ENCODE measurements at places on chromosomes 2 and 18.
A peak's percentile ranks its signal among the peaks of the same experiment; 100 is the strongest.

DNA sequence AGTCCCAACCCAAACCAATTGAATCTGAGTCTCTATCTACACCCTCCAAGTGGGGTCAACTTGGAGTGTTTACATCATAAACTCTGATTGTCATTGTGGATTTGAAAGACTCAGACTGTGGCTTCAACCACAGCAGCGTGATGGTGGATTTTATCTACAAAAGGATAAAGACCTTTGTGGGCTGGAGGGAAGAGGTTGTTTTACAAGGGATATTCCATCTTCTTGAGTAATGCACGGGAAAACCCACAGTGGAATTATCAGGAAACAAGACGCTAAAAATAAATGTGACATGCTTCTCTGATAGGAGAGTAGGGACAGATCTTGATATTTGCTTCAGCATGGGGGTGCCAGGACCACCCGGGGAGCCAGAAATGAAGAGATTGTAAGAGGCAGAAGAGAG, 93.5 kb downstream of the LPIN1 start:
- no peak for DNase-seq

GRCh38 chr18:41134426-41134825, 820.6 kb upstream of the PIK3C3 start:
- DNase-seq = no peak

DNA sequence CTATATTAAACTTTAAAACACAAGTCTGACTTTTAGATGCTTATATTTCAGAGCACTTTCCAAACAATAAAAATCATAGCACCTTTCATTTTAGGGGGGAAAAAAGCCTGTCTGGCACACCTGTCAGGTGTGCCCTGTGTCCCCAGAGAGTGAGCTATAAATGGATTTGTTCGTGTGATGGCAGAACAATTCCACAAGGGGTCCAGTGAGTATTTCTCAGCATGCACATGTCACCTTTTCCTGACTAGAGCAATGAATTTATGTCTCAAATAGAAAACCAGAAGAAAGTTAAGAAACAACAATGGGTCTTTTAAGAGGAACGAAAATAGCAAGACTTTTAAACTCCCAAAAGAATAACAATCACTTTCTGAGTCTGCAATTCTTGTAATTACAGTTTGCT, 55.9 kb downstream of the ACVR1C start:
- no peak for DNase-seq

GRCh38 chr2:240686460-240686859, 3.8 kb upstream of the AQP12B start:
- DNase-seq = peak; percentile 40

DNA sequence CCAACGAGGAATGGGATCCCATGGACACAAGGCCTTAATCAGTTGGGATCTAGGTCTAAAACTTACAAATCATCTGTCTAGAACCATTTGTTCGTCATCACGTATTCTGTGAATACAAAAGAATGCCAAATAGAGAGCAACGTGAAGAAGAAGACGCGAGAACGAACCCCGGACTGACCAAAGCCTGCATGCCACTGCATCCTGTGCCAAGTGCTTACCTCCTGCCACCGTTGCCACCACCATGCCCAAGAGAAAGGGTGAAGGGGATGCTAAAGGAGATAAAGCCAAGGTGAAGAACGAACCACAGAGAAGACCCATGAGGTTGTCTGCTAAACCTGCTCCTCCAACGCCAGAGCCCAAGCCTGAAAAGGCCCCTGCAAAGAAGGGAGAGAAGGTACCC, 30.2 kb downstream of the ITSN2 start:
- DNase-seq = no peak

DNA sequence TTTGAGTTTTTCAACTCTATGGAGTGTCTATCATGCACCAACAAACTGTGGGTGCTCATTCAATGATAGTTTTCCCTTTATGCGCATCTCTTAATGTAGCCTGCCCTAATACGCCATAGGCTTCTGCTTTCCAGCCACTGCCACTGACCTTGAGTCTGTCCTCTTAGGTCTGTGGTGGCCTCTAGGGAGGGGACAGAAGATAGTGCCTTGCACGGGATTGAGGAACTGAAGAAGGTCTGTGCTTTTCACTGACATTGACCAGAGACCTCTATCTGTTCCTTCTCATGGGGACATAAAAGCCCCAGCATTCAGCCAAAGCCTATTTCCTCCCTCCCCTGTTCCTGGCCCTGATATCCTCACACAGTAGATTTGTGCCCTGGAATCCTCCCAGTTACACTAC, 2.3 kb downstream of the GCKR start:
- DNase-seq = no peak

DNA sequence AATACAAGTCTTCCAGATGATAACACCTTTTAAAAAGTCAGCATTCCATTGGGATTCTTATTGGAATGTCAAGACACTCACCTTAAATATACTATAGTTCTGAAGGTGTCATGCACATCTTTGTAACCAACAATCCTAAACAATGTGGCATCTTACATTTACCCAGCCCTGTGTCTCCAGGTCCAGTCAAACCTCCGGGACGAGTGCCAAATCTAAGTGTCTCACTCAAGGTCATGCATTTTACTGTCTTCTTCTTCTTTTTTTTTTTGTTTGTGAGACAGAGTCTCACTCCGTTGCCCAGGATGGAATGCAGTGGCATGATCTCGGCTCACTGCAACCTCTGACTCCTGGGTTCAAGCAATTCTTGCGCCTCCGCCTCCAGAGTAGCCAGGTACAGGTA, 206.9 kb upstream of the FAM98A start:
- no peak for DNase-seq

- no peak for DNase-seq
Observed at GRCh38 chr2:120589771-120590608, 145.7 kb upstream of the GLI2 start.

DNA sequence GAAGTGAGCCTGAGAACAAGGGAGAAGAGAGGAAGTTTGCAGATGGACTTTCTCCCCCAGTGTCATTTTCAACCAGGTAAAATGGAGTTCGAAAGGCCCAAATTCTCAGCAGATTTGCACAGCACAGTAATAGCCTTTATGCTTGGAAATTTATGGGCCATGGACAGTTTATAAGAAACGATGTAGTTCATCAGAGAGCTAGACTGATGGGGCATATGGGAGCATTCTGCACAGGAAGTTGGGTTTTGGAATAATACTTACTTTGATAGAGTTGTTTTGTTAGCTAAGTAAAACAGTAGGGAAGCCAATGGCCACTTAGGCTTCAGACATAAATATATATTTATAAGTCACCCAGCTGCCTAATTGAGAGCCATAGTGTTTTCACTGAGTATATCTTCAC, 169.4 kb downstream of the MEIS1 start:
- no peak for DNase-seq

DNA sequence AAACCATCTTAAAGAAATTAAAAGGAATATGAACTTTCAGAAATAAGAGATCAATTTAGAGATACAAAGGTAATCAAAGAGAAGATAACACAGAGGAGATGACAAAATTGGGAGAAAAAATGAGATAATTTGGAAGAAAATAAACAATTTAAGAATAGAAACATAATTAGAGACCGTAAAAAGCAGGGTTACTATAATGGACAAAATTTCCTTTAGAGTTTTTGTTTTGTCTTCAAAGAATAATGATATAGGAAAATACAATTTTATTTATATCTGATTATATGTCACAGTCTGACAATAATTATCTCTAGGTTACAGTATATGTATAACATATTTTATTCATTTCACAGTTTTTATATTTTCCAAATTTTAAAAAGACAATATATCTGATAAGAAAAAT, 716.4 kb upstream of the ZNF804A start:
- no peak for DNase-seq

- no peak for DNase-seq
Observed at GRCh38 chr2:15069149-15069548, 436.6 kb downstream of the LRATD1 start.

DNA sequence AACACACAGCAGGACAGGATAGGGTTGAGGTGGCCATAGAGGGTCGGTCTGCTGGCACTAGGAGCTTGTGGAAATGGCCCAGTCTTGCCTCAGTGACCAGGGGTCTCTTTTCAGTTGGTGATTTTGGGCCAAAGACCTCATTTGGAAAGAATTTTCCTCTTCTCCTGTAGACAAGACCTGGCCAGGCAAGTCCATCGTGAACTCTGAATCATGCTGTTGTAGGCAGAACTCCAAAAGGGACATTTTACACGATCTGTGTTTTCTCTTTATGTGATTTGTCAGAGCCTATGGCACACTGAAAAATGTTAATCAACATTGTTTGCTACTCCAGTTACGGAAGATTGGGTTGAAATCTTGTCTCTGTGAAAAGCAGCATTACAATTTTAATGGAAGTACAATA, 126.1 kb upstream of the PXDN start:
- DNase-seq = no peak

GRCh38 chr2:121969166-121969565, 213.7 kb downstream of the TSN start:
- DNase-seq = no peak

DNA sequence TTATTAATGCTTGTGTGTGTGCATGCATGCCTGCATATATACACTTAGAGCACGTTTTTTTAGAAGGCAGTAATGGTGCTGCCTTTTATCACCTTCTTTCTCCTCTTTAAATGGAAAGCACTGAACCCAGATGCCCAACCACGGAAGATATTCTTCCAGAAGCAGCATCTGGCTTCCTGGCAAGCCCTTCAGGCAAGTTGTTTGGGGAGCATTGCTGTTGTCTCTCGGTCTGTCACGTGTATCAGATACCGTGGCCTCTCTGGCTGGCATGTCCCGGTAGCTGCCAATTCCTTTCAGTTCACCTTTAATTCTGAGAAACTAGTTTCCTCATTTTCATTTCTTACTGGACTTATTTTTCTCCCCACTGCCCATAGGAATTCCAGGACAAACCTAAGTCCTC, 587.8 kb downstream of the ARHGAP15 start:
- no peak for DNase-seq

- DNase-seq = no peak
Observed at GRCh38 chr2:201320257-201320656, 36.9 kb downstream of the FLACC1 start.

DNA sequence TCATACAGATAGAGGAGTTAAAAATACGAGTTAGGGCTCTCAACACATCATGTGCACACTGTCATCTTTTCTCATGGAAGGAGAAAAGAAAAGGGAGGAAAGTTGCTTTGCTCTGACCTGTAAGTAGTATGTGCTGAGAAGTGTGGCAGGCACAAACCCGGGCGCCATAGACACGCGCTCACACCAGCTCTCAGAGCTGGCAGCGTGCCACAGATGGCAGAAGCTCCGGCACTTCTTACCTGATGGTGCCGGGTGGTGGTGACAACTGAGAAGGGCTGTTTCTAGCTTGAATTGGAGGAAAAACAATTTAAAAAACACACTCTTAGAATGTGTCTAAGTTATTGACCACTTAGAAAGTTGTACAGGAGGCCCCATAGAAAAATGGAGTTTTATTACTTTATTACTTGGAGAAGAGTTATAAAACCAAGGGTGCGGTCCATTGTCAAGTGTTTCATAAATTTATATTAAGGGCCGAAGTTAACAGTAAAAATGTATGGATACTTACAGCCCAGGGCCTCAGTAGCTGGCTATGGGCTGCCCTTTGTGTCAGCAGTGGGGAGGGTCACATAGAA, 92.2 kb downstream of the DPP4 start:
- no peak for DNase-seq

DNA sequence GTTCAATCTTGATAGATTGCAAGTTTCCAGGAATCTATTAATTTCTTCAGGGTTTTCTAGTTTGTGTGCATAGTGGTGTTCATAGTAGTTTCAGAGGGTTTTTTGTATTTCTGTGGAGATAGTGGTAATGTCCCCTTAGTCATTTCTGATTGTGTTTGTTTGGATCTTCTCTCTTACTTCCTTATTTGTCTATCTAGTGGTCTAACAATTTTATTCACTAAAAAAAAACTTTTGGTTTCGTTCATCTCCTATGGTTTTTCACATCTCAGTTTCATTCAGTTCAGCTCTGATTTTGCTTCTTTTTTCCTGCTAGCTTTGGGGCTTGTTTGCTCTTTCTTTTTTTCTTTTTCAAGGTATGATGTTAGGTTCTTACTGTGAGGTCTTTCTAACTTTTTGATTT, 94.5 kb downstream of the SNTG2 start:
- DNase-seq = no peak

DNA sequence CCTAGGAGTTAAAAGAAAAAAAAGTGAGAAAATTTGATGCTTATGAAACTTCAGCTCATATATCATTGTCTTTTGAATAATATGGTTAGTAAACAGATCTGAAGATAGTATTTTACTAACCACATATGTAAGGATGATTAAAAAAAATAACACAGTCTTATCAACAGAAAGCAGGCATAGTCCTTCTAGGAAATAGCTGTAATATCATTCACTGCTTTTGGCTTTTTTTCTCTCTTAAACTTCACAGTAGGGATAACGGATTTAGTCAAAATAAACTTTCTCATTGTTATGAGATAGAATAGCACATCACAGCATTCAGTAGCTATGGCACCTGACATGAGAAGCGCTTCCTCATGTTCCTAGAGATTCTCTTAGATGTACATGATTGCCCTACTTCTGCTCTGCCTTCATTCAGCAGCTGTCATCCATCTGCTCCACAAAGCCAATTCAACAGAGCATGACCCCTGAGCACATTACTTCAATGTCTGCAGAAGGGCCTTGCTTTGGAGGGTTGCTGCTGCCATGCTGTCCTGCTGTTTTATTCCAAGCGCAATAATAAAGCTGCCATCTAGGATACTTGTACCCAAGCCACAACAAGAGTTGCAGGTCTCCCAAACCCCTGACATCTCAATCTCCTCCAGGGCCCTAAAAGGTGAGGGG, 67.0 kb downstream of the TTC21B start:
- DNase-seq = no peak

- DNase-seq = no peak
Observed at GRCh38 chr2:26459991-26460612, 17.8 kb downstream of the OTOF start.

- DNase-seq = no peak
Observed at GRCh38 chr2:105396254-105397024, 2.4 kb downstream of the FHL2 start.

DNA sequence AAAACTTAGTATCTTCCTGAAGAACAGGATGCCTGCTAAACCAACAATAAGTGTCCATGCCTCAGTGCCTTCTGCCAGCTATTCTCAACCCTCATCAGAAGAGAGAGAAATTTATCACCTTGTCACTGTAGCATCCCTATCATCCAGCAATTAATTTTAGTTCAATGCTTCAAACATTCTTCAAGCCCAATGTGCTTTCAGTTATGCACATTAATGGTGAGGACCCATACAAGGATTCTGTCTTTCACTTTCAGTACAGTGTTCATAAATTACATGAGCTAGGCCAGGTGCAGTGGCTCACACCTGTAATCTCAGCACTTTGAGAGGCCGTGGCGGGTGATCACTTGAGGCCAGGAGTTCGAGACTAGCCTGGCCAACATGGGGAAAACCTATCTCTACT, 47.0 kb upstream of the MSH6 start:
- no peak for DNase-seq

DNA sequence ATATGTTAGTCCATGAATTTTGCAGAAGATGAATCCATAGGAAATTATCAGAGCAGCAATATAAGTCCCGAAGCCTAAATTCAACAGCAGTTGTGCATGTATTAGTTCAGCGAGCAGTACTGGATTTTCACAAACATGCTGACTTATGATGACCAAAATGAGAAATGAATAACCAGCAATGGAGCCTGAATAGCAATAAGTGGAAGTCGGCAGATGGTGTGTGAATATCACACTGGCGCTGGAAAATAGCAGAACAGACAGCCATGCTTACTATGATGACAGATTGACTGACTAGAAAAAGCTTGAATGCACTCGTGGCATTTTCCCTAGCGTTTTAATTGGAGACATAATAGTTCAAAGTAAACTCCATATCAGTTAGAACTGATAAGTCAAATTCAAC, 1114.5 kb downstream of the DSC3 start:
- no peak for DNase-seq

- peak; percentile 51 for DNase-seq
Observed at GRCh38 chr2:25250331-25251070, 82.1 kb upstream of the POMC start.
